ENCODE measurements at places on chromosomes 3 and 15.
A peak's percentile ranks its signal among the peaks of the same experiment; 100 is the strongest.

GRCh38 chr3:191499307-191500080 lies 38.5 kb downstream of the PYDC2 start:
- DNase-seq = no peak

DNA sequence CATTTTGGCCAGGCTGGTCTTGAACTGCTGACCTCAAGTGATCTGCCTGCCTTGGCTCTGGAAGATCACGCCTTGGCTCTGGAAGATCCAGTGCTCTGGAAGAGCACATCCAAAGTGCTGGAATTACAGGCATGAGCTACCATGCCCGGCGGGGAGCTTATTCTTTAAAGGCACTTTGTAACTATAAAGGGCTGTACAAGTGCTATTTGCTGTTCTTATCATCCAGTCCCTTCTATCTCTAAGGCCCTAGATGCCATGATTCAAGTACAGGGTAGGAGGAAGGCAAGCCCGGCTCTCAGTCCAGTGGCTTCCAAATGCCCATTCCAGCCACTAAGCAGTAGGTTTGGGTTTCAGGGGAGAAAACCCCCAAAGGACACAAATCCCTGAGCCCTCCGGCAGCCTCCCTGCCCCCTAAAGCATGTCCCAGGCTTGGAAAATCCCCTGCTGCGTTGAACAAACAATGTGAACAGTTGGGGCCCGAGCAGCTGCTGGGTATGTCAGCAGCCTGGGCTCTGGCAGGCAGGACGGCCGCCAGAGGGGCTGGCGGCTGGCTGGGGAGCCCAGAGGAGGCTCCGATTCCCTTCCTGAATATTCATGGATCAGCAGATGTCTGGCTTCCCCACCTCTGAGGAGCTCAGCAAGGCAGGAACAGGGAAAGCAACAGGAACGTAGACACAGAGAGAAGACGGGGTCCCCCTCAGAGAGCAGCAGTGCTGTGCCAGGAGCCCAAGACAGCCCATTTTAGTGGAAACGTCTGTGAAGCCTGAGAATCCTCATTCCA lies 7.7 kb downstream of the IGDCC4 start:
- DNase-seq = no peak

DNA sequence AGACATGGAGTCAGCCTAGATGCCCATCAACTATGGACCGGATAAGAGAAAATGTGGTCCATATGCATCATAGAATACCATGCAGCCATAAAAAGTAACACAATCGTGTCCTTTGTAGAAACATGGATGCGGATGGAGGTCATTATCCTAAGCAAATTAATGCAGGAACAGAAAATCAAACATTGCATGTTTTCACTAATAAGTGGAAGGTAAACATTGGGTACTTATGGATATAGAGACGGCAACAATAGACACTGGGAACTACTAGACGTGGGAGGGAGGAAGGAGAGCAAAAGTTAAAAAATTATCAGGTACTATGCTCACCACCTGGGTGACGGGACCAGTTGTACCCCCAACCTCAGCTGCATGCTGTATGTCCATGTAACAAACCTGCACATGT lies 2.5 kb downstream of the PLD1 start:
- no peak for DNase-seq

GRCh38 chr3:4835616-4836043 lies 143.6 kb upstream of the BHLHE40 start:
- no peak for DNase-seq

GRCh38 chr3:50674349-50675178 lies at the start of gene DOCK3:
Gene DOCK3, plus strand, starts transcription at chr3:50674927. Its CDS starts 337 bp downstream, at chr3:50675264.
- DNase-seq = peak; percentile 46

DNA sequence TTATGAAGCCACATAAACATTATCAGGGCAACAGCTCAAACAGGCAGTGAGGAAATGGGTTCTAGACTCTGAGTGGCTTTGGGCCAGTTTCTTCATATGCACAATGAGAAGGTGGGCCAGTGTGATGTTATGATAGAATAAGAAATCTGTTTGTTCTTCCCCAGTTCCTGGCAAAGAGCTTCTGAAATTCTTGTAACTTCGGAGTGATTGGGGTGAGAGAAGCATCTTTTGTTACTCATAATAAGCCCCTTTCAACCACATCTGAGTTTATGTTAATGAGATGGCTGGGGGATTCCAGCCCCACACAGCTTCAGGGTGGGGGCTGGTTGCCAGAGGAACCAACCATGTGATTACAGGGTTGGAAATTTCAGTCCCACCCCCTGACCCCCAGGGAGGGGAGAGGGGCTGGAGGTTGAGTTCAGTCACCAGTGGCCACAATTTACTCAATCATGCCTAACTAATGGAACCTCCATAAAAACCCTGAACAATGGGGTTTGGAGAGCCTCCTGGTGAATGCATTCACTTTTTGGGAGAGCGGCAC lies 57.0 kb upstream of the FRMD4B start:
- no peak for DNase-seq

- no peak for DNase-seq
Measured at GRCh38 chr15:42749266-42749665, 12.3 kb upstream of the CDAN1 start.

DNA sequence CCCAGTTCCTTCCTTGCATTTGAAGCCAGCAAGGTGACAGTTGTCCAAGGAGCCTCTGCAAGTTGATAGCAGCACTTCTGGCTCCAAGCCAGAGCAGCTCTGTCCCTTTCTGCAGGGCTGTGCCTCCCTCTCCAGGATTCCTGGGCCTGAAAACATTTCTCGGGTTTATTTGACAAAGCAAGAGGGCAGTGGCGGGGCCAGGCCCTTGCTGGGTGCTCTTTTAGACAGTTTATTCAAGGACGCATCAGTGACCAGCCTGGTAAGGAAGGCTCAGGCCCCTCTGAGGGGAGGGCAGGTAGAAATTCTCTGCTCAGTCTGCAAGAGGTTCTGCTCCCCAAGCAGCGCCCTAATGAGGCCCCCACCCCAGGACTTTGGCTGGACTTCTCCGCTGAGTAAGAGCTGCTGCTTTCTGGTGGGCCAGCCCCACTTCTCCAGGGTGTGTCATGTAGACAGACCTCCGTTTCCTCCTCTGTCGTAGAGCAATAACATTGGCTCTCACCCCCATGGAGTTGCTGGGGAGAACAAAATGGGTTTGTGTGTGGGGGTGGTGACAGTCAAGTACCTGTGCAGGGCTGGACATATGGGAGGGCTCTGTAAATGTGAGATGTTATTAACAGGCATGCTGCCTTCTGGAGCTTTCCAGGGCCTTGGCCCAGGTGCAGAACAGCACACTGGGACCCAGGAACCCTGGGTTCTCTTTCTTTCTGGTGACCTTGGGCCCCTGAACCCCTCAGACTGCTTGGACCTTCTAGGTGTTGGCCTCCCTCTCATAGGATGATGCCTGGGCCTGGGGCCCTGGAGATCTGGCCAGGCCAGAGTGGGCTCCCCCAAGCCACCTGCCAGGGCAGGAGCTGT lies 146.2 kb upstream of the TLE3 start:
- no peak for DNase-seq

DNA sequence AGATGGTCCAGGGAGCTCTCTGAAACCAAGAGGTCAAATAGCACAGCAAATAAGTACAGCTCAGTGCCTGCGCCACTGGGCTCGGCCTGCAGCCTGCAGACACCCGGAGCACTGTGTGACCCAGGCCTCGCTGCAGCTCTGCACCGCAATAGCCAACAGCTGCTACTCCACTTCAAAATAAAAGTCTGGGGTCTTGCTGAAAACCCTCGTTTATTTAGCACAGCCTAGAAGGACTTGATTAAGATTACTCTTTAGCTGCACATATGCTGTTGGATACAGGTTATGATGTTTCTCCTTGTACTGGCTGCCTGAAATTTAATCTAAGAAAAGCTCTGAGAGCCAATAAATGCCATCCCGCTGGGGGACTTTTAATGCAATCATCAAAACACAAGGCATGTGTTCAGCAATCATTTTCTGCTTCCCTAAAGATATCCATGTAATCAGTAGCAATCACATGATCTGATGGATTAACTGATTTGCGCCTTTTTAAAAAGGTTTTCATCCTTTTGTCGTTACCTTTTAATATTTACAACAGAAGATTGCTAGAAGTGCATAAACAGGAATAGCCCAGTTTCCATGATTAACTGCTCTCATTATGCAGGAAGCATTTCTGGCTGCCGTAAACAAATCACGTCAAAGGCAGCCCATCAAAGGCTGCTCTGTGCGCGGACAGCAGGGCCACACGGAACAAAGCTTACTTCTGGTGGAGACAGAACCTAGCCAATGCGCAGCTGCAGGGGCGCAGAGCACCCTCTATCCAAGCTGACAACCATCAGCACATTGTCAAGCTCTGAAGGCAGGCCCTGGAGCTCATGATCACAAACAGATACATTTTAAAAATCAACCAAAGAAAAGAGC lies 58.8 kb downstream of the CLASP2 start:
- DNase-seq = no peak

DNA sequence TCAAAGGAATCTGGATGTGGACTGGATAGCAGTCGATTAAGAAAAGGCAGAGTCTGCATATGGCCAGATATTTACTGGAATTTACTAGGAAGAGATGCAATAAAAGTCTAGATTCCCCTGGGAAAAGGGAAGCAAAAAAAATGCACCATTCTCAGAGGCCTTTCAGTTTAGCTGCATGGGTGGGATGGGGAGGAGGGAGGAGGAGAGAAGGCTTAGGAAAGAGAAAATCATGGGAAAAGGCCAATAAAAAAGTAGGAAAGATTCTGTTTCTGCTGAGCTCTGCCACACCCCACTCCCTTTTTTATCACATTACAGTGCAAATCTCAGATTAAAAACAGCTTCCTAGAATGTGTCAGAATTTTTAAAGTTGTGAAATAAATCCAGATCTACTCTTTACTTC lies 103.6 kb downstream of the ADAMTS9 start:
- no peak for DNase-seq

- DNase-seq = no peak
Measured at GRCh38 chr3:134621854-134622253, 29.0 kb downstream of the KY start.

DNA sequence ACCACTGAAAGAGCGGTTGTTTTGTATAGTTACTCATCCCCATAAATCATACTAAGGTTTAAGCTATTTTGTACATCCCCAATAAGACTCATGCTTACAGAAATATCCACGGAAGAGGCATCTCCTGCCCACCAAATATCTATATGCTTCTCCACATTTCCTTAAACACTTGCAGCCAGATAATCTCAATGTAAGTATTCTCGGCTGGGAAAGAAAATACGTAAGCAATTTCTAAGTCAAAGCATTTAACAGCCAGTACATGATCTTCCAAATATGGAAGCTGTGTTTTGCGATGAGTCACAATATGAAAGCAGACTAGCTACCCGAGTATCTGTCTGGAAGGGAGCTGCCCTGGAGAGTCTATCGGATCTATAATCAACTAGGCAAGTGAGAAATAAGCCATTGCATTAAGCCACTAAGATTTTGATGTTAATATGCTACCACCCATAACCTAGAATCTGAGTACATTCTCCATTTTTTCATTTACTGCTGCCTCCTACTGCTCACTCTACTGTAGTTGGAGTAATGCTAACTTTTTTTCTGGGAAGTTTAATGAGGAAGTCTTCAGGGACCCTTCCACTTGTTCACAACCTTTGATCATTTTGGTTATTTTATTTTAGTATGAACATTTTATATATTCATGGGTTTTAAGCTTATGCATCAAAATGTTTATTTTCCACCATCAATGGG lies 26.9 kb upstream of the ZMAT3 start:
- DNase-seq = no peak

DNA sequence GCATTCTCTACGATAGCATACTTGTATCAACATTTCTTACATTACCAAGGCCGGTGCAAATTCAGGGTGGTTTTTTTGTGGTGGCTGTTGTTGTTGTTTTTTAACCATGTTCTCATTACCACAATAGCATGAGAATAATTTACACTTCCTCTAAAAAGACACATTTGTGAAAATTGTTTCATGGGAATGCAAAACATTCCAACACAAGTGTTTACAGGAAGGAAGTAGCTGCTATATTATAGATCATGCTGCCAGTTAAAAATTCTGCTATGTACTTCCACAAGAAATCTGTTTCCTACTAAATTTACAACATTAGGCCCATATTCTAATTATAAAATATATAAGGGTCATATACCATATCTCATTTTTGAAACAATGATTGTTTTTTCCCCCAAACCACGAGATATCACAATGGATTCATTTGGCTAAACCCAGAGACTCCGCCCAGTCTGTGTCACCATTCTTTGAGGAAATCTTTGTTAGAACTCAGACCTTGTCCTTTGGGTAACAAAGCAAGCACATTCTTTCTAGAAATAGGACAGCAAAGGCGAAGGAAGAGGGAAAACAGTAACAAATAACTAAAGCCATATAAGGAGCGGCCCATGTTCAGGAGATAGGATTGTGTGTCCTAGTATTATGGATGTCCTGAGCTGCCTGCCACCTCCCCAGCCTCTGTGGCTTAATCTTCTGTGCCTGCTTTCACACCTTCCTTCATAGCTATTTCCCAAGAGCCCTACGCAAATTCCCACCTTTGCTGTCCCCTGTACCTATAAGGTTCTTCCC lies 60.1 kb downstream of the UACA start:
- DNase-seq = no peak

DNA sequence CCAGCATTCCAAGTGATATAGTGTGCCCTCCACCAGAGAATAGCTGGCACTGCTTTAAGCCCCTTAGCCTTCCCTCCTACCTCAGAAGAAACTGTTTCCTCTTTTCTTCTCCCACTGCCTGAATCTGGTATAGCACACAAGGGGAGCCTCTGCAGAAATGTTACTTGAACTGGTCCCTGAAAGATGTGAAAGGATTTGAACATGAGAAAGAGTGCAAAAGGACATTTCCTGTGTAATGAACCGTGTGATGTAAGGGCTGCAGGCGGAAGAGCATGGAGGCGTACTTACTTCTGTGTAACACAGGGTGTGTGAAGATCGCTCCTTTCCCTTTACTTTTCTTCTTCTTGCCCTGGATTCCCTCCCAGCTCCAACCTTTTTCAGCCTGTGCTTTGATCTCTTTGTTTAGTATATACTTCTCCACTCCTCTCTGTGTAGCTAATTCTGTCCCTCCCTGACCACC lies 8.4 kb downstream of the TMOD3 start:
- no peak for DNase-seq

DNA sequence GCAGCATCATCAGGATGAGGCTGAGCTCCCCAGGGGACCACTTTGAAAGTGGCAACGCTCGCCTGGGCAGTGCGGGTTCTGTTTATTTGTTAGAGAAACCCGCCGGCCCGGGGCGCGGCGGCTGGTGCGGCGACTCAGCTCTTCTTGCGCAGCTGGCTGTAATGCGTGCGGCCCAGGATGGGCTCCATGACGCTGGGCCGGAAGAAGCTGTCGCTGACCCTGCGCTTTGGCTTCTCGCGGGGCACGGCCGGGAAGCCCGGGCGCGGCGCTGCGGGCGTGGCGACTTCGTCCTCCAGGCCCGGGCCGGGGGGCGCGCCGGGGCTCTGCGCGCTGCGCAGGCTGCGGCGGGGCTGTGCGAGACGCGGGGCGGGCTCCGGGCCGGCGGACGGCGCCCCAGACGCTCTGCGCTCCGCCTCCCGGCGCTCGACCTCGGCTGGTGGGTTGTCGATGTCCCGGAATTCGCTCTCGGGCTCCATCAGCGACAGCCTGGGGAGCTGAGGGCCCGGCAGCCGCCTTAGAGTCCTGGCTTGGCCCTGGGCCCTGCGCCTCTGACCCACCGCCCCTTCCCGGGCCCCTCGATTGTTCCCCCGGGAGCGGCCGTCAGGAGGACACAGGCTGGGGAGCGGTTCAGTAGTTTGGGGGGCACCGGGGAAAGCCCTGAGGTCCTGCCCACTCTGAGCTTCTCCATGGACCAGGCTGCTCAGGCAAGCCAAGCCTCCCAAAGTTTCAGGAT lies 10.3 kb upstream of the KIF7 start:
- no peak for DNase-seq
